Dermis blood vessel endothelial cell (primary cell): ENCODE measurements at places on chromosomes 5 and 9.
A peak's percentile ranks its signal among the peaks of the same experiment; 100 is the strongest.

GRCh38 chr5:60229691-60230185 is 336.2 kb upstream of the PDE4D start:
- no peak for DNase-seq

GRCh38 chr5:39092581-39093351 is 18.6 kb upstream of the RICTOR start:
- peak; percentile 67 for DNase-seq

DNA sequence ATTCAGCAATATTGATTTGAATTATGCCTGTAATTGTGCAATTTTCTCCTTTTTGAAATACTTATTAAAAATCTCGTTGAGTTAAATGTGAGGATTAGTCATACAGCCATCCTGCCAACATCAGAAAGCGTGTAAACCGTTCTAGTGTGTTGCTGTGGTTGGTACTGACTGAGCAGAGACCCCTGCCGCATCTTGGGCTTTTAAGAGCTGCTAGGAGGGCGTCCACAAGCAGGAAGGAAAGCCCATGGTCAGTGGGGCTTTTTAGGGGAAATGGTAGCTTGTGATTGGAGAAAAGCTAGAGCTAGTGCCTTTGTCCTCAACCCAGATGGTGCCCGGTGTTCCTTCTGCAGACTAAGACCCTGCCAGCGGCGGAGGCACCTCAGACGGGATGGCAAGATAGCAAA is 1.3 kb downstream of the SDHA start:
- DNase-seq: peak; percentile 61

GRCh38 chr9:126233913-126234525 is 92.6 kb upstream of the MVB12B start:
- no peak for DNase-seq

DNA sequence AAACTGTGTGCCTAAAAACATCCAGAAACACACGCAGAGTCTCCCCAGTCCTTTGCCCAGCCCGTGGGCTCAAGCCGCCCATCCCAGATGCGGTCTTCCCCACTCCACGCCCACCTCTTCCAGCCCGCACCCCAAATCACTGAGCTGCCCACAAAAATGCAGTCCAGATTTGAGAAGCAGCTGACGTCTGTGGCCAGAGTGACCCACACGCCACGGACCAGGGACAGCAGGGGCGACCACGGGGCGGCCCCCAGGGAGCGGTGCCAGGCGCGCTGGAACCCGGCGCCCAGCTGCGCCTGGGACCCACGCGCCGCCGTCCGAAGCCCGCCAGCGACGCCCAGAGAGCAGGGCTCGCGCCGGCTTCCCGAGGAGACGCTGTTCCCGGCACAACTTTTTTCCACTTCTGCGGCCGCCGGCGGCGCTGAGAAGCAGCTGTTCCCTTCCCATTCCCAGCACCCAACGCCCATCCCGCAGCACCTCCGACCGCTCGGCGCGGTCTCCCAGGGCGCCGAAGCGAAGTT is 674 bp downstream of the LHFPL2 start:
- DNase-seq: peak; percentile 62

GRCh38 chr5:111976705-111977435 is 219.9 kb upstream of the NREP start:
- no peak for DNase-seq
